ENCODE measurements at places on chromosomes 1 and 21.

DNA sequence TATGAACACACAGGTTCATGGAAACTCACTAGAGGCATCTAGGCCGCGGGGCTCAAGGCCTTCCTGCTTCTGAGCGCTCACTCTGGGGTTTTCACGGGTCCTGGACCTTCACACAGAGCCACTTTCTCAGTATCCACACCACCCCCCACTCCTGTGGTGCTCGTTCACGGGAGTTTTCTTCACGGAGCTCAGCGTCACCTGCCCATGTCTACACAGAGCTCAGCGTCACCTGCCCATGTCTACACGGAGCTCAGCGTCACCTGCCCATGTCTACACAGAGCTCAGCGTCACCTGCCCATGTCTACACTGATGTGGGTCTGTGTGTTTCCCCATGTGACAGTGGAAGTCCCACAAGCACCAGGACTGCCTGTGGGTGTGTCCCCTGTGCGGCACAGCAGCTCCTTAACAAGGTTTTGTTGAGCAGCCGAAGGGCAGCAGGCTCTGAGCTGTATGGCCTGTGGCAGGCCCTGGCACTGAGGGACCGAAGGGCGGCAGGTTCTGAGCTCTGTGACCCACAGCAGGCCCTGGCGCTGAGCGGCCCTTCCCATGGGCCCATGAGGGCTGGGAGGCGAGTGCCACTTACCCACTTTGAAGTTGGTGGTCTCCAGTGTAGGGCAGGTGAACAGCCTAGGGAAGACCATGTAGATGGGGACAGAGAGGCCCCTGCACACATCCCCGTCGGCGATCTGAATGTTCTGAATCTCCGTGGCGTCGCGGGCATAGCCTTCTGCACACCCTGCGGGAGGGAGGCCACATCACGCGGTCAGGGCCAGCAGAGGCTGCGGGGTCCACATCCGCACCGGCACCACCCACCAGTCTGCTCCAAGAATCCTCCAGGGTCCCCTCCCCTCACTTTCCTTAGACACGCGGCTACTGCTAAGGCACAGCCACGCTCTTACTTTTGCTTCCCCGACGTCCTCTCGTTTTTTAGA, 39.8 kb downstream of the VPS26C start:
- DNase-seq: no peak

- DNase-seq: no peak
Measured at GRCh38 chr1:147622731-147623130, 47.6 kb downstream of the ACP6 start.

- no peak for DNase-seq
Measured at GRCh38 chr1:159838715-159839114, 12.0 kb downstream of the SLAMF8 start.

- DNase-seq: no peak
Measured at GRCh38 chr1:8410791-8411190, 92.9 kb downstream of the SLC45A1 start.

GRCh38 chr21:45175326-45176095, 101.1 kb downstream of the ADARB1 start:
- DNase-seq: no peak

DNA sequence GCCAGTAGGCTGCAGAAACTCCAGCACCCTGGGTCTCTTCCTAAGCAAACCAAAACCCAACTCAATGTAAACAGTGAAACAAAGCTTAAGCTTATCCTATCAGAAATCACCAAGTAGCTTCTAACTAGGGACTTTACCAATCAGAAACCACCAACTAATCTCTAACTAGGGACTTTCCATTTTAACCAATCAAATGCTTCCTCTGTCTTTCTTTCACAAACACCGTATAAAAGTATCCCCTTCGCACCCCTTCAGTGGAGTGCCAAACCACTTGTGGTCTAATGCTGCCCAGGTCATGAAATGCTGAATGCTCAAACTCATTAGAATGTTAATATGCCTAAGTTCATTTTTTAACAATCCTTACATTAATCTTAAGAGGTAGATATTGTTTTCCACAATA, 250.5 kb upstream of the DUSP10 start:
- no peak for DNase-seq

- DNase-seq: no peak
Measured at GRCh38 chr21:28856588-28857250, 136.0 kb downstream of the LTN1 start.

- DNase-seq: no peak
Measured at GRCh38 chr21:36704281-36704957, 5.5 kb downstream of the SIM2 start.

- DNase-seq: no peak
Measured at GRCh38 chr1:3968851-3969250, 68.8 kb upstream of the C1orf174 start.

DNA sequence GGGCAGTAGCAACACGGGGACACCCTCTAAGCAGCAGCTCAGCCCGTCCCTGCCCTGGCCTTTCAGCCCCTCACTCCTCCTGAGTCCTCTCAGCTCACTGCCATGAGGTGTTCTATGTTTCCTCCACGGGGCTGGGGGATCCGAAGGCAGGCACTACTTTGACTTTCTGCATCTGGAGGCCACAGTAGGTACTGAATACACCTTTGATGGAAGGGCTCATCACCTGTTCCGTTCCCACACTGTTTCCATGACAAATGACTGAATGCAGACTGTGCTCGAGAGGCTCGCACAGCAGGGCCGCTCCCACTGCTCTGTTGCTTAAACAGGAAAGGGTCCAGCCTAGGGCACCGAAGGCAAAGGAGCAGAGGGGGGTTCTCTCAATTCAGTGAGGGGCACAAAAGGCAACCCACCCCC, 77.6 kb upstream of the DNAH14 start:
- DNase-seq: no peak

DNA sequence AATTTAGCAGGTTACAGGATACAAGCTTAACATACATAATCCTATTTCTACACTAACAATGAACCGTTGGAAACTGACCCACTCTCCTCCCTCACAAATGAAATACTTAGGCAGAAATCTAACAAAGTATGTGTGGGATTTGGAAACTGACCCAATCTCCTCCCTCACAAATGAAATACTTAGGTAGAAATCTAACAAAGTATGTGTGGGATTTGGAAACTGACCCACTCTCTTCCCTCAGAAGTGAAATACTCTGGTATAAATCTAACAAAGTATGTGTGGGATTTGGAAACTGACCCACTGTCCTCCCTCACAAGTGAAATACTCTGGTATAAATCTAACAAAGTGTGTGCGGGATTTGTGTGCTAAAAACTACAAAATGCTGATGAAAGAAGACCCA, 60.3 kb downstream of the TRAF5 start:
- DNase-seq: no peak

DNA sequence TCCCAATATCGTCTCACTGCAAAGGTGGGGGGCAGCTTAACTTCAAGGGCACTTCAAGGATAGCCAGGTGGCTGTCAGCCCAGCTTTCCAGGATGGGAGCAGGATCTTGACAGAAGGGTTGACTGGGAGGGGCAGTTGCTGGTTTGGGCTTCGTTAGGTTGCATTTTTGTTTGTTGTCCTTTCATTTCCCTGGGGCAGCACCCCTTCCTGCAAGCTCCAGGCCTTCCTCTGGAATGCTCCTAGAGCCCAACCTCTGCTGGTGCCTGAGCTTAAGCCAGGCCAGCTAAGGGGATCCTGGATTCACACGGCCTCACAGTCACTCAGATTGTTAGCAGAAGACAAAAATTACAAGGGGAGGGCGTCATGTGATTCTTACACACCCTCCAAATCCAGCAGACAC, 4.1 kb upstream of the OLIG2 start:
- DNase-seq: no peak

GRCh38 chr1:158793604-158794003, 12.6 kb upstream of the OR6N2 start:
- DNase-seq: no peak

GRCh38 chr1:11252538-11252937, 9.8 kb downstream of the MTOR start:
- no peak for DNase-seq

- DNase-seq: no peak
Measured at GRCh38 chr1:97784661-97785060, 136.2 kb downstream of the DPYD start.

DNA sequence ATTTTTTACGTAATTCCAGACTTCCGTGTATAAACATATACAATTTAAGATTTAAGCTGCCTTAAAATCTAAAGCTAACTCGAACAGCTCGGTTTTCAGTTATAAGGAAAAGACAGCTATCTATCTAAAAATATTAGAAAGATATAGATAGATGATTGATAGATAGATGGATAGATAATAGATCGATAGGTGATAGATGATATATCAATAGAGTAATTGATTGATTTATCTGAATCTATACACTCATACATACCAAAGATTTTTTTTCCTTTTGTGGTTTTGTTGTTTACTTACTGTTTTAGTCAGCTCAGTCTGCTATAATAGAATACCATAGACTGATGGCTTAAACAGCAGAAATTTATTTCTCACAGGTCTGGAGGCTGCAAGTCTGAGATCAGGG, 278.5 kb upstream of the PLD5 start:
- DNase-seq: no peak

- no peak for DNase-seq
Measured at GRCh38 chr1:3308053-3308452, 146.4 kb upstream of the ARHGEF16 start.

DNA sequence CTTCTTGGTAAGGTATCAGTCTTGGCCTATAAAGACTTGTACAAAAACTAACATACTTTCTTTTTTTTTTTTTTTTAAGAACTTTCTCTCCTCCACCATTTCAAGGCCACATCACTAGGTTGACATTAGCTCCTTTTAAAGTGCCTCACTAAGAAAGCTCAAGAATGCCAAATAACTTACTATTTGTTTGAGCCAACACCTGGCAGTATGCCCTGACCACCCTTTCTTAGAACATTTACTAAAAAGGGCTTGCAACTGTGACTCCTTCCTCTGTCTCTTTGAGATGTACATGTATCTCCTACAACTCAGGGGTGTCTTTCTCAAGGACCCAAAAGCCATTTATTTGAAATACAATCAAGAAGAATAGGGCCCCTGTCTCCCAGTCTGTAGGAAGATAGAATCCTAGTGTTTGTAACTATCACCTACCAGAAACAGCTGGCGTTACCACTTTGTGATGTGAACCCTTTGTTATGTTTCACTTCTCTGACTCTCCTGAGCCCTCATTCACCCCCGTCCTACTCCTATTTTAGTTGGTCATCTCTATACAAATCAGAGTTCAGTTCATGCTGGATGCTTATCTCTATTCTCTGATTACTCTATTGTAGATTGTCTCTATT, 12.2 kb upstream of the SAMD13 start:
- no peak for DNase-seq

DNA sequence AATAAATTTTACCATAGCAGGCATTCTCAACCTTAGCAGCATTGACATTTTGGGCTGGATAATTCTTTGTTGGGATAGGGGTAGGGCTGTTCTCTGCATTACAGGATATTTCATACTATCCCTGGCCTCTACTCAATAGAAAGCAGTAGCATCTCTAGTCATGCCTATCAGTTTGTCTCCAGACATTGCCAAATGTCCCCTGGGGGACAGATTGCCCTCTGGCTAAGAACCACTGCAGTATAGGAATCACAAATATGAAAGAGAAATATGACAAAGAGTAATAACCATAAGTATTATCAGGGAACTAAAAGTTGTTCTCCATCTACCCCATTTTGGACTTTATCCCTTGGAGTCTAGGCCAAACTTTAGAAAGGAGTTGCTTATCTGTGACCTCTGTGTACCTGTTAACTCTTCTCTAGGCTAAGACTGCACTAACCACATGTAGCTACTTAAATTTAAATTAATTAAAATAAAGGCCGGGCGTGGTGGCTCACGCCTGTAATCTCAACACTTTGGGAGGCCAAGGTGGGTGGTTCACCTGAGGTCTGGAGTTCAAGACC, 76.1 kb downstream of the AGO3 start:
- no peak for DNase-seq

DNA sequence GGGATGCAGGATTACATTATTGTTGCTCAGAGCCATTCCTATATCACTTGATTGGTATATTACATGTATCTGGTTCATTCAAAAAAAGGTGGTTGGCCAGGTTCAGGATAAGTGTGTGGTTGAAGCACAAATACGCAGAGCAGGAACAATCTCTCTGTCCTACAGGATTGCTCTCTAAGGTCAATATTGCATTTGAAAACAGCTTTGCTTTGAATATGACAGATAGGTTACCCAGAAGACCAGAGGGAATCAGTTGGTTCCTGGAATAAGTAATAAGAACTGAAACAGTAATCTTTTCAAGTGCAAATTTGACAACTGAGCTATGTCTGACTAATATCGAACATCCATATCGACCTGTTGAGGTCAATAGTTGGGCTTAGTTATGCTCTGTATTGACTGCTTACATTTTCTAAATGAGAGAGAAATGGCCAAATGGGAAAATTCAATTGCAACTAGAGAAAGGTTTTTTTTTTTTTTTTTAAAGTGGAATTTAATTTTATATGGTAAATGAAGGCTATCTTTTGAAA, 176.8 kb downstream of the ATP6V1G3 start:
- no peak for DNase-seq

DNA sequence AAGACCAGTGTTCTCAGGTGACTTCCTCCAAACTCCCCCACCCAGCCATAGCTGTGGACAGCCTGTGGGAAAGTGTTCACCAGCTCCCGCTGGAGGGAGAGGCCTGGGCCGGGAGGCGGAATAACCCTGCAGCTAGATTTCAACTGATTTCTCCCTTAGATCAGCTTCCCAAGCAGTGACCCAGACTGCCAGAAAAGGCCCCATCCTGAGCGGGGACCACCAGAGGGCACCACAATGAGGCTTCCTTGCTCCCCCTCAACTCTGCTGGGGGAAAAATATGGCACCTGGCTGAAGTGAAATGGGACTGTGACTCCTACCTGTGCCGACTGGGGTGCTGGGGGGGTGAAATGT, 50.8 kb downstream of the RHBG start:
- no peak for DNase-seq

DNA sequence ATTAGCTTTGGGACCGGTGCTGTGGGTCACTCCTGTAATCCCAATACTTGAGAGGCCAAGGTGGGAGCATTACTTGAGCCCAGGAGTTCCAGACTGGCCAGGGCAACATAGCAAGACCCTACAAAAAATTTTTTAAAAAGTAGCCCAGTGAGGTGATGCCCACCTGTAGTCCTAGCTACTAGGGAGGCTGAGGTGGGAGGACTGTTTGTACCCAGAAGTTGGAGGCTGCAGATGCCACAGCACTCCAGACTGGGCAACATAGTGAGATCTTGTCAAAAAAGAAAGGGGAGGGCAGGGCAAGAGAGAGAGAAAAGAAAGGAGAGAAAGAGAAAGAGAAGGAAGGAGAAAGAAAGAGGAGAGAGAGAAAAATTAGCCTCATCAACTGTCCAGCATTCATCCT, 6.3 kb downstream of the ITSN1 start:
- DNase-seq: no peak

DNA sequence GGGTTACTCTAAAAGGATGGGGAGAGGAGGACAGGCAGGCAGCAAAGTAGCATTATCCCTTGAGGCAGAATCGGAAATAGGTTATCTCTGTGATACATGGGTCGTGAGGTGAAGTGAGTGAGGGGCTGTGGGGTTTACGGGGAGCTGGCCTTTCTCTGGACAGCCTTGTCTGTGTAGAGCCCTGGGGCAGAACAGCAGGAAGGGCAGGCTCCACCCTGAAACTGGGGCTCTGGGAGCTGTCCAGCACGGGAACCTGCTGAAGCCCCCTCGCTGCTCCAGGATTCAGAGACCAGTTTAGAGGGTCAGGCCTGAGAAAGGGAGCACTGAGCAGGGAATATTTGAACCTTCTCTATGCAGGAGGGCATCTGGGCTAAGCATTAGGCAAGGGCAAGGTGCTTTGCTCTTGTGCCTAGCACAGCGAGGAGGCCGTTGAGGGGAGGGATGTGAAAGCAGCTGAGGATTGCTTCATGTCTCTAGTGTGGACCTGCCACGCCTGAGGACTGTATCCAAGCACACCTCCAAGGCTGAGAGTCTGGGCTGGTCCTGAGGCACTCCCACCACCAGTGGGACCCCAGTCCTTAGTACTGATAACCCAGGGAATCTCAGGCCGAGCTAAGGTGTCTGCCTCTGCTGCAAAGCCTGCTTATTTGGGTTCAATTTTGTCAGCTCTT, 55.8 kb downstream of the NAV1 start:
- DNase-seq: no peak

Data from cortex of kidney (tissue), 1 donor.